T-cell (primary cell): ENCODE measurements at places on chromosomes 12 and 14.
A peak's percentile ranks its signal among the peaks of the same experiment; 100 is the strongest.

DNA sequence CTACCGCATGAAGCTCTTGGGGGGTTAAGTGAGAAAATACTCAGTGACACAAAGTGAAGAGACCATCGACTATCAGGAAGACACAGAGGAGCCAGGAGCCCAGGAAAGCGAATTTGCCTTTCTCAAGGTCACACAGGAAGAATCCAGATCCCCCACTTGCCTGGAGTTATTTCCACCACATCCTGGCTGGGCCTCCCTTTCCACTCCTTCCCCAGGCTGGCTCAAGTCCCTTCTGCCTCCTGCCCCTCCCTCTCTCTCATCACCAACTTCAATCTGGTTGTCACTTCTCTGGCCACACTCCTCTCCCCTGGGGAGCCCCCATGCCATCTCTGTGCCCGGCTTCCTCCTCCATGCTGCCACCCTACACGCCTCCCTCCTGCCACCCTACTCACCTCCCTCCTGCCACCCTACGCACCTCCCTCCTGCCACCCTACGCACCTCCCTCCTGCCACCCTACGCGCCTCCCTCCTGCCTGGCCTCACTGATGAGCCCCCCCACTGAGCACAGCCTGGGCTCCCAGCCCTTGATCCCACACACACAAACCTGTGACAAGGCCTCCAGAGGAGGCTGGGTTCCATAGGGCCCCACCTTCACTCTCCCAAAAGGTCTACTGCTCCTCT lies 6.3 kb downstream of the SCNN1A start:
- no peak for DNase-seq

GRCh38 chr14:92568621-92569479 lies 55.3 kb downstream of the RIN3 start:
- DNase-seq, result peak; percentile 42

GRCh38 chr12:120844768-120845449 lies 59.2 kb downstream of the SPPL3 start:
- no peak for DNase-seq

GRCh38 chr12:25322351-25322750 lies 71.6 kb upstream of the KRAS start:
- DNase-seq, result no peak

DNA sequence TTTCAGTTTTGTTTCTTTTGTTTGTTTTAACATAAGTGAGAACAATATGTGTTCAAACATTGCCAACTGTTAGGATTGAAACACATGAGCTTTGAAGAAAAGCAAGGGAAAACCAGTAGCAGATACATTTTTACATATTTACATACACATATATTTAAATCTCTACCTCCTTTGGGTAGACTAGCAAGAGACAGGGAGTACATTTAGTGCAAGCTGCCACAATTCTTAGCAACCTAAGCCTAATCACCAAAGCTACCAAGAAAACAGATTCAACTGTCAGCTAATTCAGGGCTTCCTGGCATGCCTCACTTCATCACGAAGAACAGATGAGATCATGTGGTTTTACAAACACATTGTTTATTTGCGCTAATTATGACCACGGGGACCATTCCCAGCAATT lies 143.1 kb downstream of the PRIMA1 start:
- DNase-seq, result no peak

GRCh38 chr14:23095196-23096108 lies at the start of gene C14orf119:
Gene C14orf119 (plus strand): TSS chr14:23095505. CDS start chr14:23097659, 2,154 bp downstream.
- peak; percentile 99 for DNase-seq

DNA sequence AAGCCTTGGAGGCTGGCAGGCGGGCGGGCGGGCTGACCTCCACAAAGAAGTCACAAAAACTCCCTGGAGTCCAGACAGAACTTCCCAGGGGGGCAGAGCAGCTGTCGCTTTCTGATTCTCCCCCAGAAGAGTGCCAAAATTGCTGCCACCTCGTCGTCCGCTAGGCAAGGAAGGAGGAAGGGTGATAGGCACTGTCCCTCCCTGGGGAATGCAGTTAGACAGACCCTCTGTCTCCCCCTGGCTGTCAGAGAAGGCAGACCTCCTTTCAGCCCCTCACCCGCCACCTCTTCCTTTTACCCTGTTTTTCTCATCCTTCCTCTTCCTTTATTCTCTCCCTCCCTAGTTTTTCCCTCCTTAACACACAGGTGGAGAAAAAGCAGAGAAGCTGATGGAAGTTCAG lies 18.7 kb downstream of the GRIN2B start:
- DNase-seq, result no peak

DNA sequence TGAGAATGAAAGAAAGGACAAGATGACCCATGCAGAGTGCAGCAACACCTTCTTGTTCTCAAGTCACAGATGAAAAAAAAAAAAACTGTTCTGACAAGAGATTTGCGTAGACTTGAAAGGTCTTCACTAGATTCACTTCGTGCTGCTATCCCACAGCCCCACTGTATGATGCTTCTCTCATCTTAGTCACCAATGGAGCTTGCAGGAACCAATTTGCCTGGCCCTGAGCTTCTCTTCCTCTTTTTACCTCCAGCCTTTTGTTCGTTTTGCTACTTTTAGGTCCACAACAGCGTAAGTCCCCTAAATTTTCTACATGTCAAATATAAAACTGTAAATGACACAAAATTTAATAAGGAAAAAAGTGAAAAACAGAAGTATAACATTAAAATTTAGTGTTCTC lies 107.9 kb upstream of the NAP1L1 start:
- no peak for DNase-seq

DNA sequence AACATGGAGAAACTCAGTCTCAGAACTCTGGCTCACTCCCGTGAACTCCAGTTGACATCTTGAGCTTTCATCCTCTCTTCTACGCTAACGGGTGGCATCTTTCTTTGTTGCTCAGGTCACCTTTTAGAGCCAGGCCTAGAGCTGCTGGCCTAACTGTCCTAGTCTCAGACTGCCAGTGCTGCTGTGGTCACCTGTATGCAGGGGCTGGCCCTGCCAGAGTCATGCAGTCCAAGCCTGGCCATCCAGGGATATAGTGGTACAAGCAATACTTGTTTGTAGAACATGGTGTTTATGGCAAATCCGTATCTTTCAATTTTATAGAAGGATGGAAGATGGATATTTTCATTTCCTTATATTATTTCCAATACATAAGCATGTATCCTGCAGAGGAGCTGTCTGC lies 117.2 kb downstream of the PELI2 start:
- DNase-seq, result no peak
